ENCODE measurements at places on chromosomes 3 and 15.

DNA sequence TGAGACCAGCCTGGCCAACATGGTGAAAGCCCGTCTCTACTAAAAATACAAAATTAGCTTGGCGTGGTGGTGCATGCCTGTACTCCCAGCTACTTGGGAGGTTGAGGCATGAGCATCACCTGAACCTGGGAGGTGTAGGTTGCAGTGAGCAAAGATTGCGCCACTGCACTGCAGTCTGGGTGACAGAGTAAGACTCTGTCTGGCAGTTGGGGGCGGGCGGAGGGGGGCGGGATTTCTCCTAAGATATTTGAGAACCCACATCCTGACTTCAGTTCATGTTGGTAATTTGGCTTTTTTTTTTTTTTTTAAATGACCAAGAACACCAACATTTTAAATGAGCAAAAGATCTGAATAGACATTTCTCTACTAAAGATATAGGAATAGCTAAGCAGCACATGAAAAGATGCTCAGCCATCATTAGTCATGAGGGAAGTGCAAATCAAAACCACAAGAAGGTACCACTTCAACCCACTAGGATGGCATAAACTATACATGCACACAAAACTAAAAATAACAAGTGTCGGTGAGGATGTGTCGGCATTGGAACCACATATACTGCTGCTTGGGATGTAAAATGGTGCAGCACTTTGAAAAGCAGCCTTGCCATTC lies 75.6 kb upstream of the LMOD3 start:
- no peak overlapping the region for H3K4me3 ChIP-seq
- no peak overlapping the region for H3K27ac ChIP-seq
- H3K27me3 ChIP-seq, result no peaks in the 10 kb centered on the region
- peaks cover 16% of the 10 kb centered on the region for H3K36me3 ChIP-seq

DNA sequence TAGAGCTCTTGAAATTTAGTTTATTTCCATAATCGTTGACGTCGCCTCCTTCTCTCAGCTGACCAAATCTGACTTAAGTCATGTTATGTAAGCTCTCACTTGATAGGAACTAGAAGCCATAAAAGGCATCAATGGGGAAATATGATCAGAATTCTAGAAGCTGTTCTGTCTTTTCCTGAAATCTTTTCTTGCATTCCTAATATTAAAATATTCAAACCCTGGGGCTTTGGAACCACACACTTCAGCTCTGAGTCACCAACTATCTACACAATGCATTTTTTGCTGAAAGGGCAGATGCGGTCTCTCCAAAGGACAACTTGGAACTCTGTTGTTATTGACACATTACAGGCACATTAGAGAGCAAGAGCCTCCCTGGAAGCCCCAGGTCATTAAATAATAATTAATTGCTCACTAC lies 91.3 kb downstream of the LARS2 start:
- H3K4me3 ChIP-seq, result no peak overlapping the region
- no peaks in the 10 kb centered on the region for H3K27me3 ChIP-seq
- no peak for DNase-seq
- no peak overlapping the region for H3K27ac ChIP-seq
- H3K36me3 ChIP-seq, result peaks cover 28% of the 10 kb centered on the region
- peaks cover 8% of the 10 kb centered on the region for H3K4me1 ChIP-seq

GRCh38 chr3:107644631-107645030 lies 121.9 kb downstream of the BBX start:
- no peak overlapping the region for H3K4me3 ChIP-seq
- peaks cover 11% of the 10 kb centered on the region for H3K36me3 ChIP-seq
- peaks cover 15% of the 10 kb centered on the region for H3K4me1 ChIP-seq
- H3K27me3 ChIP-seq, result no peaks in the 10 kb centered on the region

- no peaks in the 10 kb centered on the region for H3K36me3 ChIP-seq
- no peak for DNase-seq
- H3K27ac ChIP-seq, result no peak overlapping the region
- H3K4me3 ChIP-seq, result no peak overlapping the region
- H3K27me3 ChIP-seq, result no peaks in the 10 kb centered on the region
Observed at GRCh38 chr15:31522028-31522427, 195.4 kb downstream of the KLF13 start.

DNA sequence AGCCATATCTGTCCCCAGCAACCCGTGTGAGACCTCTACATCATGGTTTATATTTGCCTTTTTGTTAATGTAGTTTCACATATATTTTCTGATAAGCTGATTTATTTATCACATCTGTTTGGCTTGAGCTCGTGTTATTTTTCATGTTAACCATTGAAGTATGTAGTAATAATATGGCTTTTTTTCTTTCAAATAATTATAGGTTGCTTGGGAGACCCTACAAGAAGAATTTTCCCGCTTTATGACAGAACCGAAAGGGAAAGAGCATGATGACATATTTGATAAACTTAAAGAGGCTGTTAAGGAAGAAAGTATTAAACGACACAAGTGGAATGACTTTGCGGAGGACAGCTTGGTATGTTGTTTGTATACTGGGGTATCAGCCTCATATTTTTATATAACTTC lies 63.9 kb downstream of the OPA1 start:
- H3K27ac ChIP-seq, result no peak overlapping the region
- no peak for DNase-seq
- no peaks in the 10 kb centered on the region for H3K27me3 ChIP-seq
- H3K4me1 ChIP-seq, result no peaks in the 10 kb centered on the region
